ENCODE measurements at places on chromosomes 3 and 15.

- DNase-seq = no peak
Measured at GRCh38 chr15:39028069-39028468, 463.5 kb upstream of the RASGRP1 start.

DNA sequence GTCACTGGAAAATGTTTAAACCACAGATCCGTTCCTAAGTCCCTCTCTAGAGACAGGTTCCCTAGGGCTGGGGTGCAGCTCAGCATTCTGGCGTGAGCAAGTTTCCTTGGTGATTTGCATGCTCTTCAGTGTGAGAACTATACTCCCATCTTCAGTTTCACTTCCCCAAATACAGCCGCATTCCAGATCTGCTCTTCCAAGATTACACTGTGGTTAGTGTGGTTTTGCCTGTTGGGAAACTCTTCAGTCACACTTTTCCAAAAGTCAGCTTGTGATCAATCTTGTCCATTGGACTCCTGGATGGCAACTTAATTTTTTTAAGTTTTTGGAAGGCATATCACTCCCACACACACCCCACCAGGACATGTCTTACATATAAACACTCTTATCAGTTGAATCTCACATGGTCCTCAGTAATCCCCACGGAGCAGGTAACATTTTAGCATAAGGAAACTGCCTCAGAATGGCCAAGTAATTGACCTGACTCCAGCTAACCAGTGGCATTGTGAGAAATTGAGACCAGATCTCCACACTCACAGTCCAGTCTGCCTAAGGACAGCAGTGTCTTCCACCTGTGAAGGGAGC, 33.5 kb upstream of the PTPN23 start:
- no peak for DNase-seq

GRCh38 chr15:96565266-96565665, 234.8 kb downstream of the NR2F2 start:
- DNase-seq = no peak

GRCh38 chr15:49383266-49383665, 39.8 kb upstream of the FGF7 start:
- DNase-seq = no peak

DNA sequence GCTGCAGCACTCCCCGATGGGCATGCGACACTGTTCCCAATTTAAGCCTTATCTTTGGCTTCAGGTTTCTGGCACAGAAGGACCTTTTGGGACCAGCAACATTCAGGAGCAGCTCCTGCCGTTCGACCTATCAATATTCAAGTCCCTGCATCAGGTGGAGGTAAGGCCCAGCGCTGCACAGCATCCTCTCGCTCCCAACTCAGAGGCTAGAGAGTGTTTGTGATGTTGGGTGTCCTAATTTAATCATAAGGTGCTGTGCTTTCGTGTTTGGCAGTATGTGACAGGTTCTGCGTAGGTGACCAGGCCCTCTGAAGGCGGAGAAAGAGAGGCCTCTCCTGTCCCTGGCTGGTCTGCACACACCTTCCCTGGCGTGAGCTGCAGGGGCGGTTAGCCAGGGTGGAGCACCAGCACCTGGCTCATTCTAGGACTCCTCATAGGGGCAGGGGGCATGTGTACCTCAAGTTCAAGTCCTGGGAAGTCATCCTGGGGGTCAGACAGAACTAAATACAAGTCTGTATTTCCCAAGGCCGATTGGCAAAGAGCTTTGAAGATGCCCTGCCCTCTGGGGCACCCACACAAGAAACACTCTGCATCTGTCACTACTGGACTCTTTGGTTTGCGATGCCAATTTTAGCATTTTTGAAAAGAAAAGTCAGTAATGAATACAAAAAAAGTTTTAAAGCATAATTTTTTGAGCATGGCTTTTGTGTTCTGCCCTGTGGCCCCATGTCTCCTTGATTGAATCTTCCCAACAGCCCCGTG, 17.0 kb downstream of the NISCH start:
- no peak for DNase-seq

- DNase-seq = no peak
Measured at GRCh38 chr3:159319156-159319555, 517.3 kb downstream of the MFSD1 start.

DNA sequence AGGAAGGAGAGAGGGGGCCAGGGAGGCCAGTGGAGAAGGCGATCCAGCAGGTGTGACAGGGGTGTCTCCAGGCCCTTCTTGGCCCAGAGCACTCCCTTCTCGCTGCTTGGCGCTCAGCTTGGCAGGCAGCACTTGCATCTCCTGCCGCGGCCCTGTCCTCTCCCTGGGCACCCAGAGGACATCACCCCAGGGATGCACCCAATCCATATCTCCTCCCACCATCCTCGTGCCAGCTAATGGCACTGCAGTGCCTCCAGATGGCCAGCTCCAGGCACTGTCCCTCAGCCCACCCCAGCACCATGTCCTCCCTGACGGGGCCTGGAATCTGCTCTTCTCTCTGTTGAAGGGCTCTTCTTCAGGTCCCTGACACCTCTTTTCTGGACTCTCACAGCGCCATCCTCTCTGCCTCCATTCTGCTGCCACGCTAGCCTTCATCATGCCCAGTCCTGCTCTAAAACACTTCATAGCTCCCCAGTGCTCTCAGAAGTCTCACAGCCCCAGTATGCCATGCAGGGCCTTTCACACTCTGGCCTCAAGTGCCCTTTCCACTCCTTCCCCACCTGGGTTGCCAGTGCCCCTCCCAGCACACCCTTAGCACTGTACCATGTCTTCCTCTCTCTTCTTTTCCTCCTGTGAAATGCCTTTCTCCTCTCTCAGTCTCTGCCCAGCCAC, 106.8 kb upstream of the SLC6A11 start:
- no peak for DNase-seq

DNA sequence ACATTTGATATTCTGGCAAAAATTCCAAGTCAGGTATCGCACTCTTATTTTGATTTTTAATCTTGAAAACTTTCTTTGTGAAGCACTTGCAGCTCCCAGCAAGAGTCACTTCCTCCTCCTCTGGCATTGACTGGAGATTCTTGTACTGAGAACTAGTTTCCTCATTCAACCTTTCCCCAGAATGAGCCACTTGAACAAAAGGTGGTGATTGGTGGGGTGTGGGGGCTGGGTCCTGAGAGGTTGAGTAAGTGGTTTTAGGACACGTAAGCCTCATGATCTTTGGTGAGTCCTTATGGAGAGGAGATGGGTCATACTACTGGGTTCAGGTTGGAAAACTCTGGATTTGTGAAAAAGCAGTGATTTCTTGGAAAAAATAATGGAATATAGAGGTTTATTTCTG, 32.3 kb upstream of the ONECUT1 start:
- no peak for DNase-seq

DNA sequence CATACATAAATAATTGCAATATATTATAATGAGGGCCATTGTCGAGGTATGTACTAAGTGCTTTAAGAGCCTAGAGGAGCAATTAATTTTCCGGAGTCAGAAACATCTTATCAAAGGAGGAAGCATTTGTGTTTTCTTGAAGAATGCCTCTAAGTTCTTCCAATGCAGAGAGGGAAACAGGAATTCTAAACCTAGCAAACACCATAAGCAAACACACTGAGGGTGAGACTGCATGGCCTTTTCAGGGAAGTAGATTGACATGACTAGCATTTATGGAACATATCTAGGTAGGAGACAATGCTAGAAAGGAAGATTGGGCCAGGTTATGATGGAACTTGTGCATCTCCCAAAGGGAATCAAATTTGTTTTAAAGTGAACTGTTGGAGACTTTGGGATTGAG, 7.2 kb upstream of the PLCL2 start:
- DNase-seq = no peak

- DNase-seq = no peak
Measured at GRCh38 chr3:182220013-182220412, 508.3 kb downstream of the SOX2 start.

DNA sequence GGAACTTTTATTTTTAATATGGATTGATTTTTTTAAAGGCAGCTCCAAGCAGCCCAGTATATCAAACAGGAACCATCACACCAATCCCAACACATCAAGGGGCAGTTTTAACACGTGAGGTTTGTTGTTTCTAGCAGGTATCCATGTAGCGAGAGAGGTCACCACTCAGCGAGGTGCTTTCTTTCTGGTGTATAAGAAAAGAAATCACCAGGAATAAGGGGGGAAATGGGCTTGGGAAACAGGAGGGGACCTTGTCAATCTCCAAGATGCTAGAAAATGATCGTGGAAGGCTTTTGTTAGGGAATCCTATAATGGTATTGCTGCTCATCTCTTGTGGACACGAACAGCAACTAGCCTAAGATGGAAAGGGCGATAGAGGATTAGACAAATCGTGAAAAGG, 402.9 kb upstream of the ATP11B start:
- no peak for DNase-seq

- DNase-seq = no peak
Measured at GRCh38 chr3:124019291-124019690, 27.4 kb upstream of the ROPN1 start.

GRCh38 chr3:129429080-129429451, 630 bp upstream of the EFCAB12 start:
- no peak for DNase-seq

- no peak for DNase-seq
Measured at GRCh38 chr3:23806534-23807423, 1.0 kb downstream of the UBE2E1 start.

- no peak for DNase-seq
Measured at GRCh38 chr3:32460031-32460749, 42.5 kb downstream of the CMTM6 start.

DNA sequence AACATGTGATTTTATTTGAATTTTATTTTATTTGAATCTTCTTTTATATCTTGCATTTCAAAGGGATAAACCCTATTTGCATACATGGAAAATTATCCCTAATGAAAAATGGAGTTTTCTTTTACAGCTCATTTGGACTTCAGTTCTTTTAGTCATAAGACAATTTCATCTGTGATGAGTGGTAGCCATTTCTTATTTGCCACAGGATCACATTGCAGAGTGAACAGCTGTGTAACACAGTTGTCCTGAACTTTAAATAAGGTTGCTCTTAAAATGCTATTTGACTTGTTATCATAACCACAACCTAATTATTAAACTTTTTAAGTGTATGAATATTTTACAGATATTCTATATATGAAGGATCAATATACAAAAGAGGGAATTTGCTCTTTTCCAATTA, 221.7 kb upstream of the ROPN1 start:
- no peak for DNase-seq

DNA sequence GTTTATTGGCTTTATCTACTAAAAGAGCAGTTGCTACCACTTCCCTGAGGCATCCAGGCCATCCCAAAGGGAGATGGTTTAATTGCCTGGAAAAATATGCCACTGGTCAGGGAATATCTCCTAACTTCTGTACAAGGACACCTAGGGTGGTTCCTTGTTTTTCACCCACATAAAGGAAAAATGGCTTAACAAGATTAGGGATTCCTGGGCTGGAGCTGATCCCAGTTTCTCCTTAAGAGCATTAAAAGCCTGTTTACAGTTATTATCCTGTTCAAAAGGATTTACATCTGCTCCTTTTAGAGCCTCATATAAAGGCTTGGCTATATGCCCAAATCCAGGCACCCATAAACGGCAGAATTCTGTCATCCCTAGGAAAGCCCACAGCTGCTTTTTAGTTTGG, 70.2 kb upstream of the WNT7A start:
- DNase-seq = no peak

DNA sequence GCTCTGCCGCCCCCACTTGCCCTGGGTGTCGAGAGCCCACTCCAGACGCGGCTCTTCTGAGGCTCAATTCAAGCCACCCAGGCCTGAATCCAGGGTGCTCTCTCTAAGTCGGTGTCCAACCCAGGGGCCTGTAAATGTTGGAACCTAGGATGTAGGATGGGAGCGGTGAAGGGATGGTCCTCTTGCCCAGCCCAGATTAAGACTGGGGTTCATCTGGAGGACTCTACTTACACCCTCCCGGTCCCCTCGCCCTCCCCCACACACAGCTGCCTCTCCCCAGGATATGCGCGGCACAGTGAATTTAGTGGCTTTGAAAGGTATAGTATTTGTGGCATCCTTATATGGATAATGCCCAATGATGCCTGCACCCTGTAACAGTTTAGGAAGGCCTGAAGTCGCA, 822 bp upstream of the FBN1 start:
- no peak for DNase-seq

- no peak for DNase-seq
Measured at GRCh38 chr3:154022606-154023005, 98.6 kb upstream of the ARHGEF26 start.

DNA sequence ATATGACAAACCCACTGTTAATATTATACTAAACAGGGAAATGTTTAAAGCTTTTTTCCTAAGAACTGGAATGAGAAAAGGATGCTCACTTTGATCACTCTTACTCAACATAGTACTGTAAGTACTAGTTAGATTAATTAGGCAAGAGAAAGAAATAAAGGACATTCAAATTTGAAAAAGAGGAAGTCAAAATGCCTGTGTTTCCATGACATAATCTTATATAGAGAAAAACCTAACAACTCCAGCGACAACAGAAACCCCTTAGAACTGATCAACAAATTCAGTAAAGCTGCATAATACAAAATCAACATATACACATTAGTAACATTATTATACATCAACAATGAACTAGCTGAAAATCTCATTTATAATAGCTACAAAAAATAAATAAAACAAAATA, 200.6 kb upstream of the ROBO1 start:
- no peak for DNase-seq

GRCh38 chr3:77933926-77934325, 894.0 kb downstream of the ROBO2 start:
- no peak for DNase-seq

- no peak for DNase-seq
Measured at GRCh38 chr3:159685801-159686200, 302.8 kb upstream of the IL12A start.

GRCh38 chr3:162103808-162104207, 607.2 kb downstream of the OTOL1 start:
- no peak for DNase-seq

DNA sequence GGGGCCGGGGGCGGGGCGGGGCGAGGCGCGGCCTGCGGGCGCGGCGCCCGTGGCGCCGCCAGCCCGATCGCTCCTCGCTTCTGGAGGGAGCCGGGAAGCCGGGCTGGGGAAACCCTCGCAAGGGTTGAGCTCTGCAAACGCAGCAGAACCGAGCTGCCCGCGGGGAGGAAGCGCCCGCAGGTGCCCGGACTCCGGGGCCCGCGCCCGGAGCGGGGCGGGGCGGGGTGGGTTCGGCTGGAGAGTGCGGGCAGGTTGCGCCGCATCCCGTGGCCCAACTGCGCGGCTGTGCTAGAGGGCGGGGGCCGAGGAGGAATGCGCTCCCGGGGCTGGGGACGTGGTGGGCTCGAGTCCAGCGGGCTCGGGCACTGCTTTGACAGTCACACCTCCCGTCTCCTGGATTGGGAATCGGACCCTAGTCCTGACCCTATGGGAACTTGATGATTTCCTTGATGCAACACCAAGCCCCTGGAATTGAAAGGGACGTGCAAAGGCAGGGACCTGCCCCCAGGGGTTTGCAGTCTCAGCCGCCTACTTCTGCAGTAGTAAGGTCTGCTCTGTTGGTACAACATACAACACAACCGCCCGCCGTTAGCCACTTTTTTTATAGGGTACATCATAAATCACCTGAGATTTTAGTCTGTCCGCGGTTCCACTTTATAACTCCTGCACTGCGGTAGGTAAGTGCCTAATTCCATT, 34.3 kb downstream of the ZBTB38 start:
- DNase-seq = no peak

- no peak for DNase-seq
Measured at GRCh38 chr15:100764778-100765466, 114.7 kb upstream of the ALDH1A3 start.

Measured in stimulated activated CD4-positive, alpha-beta T cell treated with anti-CD3 and anti-CD28 coated beads, Interleukin-12 subunit alpha, Interleukin-12 subunit beta, amount 100 ng/mL, for 24 hours (primary cell).